NCI-H187 (cell line): ENCODE measurements at places on chromosomes 2 and 18.

GRCh38 chr18:35247412-35248249, 6.8 kb downstream of the ZNF397 start:
- DNase-seq = no peak

DNA sequence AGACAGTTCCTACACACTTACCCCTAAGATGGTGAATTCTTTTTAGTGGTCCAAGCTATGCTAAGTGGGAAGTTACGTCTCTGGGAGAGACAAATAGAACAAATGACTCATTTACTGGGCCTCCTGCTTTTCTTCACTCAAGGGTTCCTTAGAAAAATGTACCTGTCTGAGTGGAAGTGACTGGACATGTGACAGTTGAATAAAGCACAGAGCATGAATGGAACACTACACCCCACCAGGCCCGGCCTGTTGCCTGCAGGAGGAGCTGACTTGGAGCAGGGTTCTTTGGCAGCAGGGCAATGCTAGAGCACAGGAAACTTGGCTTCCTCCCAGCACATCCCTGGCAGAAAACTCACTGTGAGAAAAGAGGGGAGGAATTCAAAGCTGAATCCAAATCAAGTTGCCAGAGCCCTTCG, 451.0 kb upstream of the SETBP1 start:
- DNase-seq = no peak

GRCh38 chr2:240952496-240953246, 45.7 kb upstream of the SNED1 start:
- DNase-seq = no peak

GRCh38 chr2:207836521-207837133, 66.9 kb upstream of the FZD5 start:
- DNase-seq = no peak

GRCh38 chr2:235812185-235812665, 318.4 kb downstream of the AGAP1 start:
- DNase-seq = no peak

DNA sequence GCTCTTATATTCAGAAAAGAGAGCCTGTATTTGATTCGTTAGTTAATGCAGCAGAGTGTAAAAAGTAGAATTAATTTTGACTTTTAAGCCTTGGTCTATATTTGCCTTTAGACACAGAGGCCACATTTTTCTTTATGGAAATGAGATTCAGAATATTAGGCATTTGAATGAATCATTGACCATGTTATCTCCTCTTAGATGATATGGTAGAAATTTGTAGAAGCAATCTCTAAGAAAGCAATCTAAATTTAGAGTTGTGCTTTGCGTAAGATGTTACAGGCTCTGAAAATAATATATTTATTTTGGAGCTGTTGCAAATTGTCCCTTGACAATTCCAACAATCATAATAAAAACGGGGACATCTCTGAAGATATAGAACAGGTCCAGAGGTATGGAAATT, 68.3 kb upstream of the ST6GAL2 start:
- no peak for DNase-seq

GRCh38 chr2:66789741-66790140, 354.8 kb downstream of the MEIS1 start:
- DNase-seq = no peak

DNA sequence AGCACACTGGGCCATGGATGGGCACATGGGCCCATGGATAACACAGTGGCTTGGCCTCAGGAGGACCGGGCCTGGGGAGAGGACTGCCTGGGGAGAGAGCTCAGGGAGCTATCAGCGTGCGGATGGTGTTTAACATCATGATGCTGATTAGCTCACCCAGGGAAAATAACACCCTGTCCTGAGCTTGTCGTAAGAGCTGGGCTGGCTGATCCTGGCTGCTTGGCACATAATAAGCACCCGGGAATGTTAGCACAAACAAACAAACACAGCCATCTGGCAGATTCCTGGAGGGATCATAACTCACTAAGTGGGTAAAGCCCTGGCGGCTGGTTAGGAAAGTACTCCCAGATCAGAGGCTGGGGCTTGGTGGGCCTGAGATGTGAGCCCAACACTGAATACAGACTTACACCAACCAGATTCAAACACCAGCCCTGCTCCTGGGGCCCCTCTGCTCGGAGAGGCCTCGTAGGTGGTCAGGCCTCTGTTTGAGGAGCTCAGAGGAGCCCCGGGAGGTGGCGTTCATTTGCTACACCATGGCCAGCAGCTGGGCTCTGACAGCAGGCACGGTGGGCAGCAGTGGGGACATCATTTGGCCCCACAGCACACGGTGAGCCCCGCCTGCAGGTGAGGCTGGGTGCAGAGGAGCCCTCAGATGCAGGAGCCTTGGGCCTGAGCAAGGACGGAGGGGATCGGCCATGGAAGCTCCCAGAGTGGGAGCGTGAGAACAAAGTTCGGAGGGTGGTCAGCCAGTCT, 193.4 kb upstream of the HDAC4 start:
- no peak for DNase-seq

GRCh38 chr2:152376968-152377367, 42.0 kb downstream of the FMNL2 start:
- DNase-seq = no peak
